ENCODE measurements at places on chromosomes 3 and 15.
A peak's percentile ranks its signal among the peaks of the same experiment; 100 is the strongest.

GRCh38 chr3:119862616-119863015 lies 80.7 kb downstream of the NR1I2 start:
- H3K27me3 ChIP-seq = no peaks in the 10 kb centered on the region
- peaks cover 11% of the 10 kb centered on the region for H3K36me3 ChIP-seq
- DNase-seq = no peak

- peaks cover 5% of the 10 kb centered on the region for H3K4me1 ChIP-seq
- no peaks in the 10 kb centered on the region for H3K27me3 ChIP-seq
- H3K4me3 ChIP-seq = no peak overlapping the region
- no peaks in the 10 kb centered on the region for H3K36me3 ChIP-seq
Measured at GRCh38 chr3:4837374-4837930, 141.8 kb upstream of the BHLHE40 start.

DNA sequence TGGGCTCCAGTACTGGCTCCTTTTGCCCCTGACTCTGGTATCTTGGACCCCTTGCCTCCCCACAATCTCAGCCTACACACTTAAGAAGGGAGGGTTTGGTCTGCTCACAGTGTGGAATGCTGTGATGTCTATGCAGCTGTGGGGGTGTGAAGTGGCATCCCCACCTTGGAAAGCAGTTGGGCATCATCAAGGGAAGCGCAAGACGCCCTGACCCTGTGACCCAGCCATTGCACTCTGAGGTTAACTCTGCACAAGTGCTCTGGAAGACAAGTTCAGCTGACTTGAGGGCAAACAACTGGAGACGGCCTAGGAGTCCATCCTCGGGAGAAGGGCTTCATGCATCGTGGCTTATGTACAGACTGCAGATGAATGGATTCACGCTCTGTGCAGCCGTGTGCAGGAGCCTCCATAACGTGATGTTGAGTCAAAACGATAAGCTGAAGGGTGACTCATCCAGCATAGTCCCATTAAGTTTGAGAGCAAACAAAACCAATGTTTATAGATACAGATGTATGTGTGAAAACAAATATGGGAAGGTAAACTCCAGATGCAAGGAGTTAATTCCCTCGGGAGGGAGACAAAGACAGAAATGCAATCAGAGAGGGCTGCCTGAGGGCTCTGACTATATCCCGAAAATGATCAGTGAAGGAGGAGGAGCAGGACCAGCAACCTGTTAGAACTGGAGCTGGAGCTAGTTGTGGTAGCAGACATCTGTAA lies 86.8 kb downstream of the LSM3 start:
- H3K27ac ChIP-seq = no peak overlapping the region
- DNase-seq = peak; percentile 77
- H3K4me3 ChIP-seq = no peak overlapping the region

- no peaks in the 10 kb centered on the region for H3K36me3 ChIP-seq
- H3K4me3 ChIP-seq = no peak overlapping the region
- DNase-seq = peak; percentile 43
- no peaks in the 10 kb centered on the region for H3K4me1 ChIP-seq
Measured at GRCh38 chr3:147200545-147200944, 205.8 kb downstream of the ZIC4 start.

- H3K27ac ChIP-seq = no peak overlapping the region
- peaks cover 8% of the 10 kb centered on the region for H3K4me1 ChIP-seq
- no peaks in the 10 kb centered on the region for H3K27me3 ChIP-seq
- peaks cover 1% of the 10 kb centered on the region for H3K36me3 ChIP-seq
Measured at GRCh38 chr3:51999846-52000245, 4.2 kb upstream of the RPL29 start.

- no peak overlapping the region for H3K4me3 ChIP-seq
- DNase-seq = no peak
- H3K27me3 ChIP-seq = no peaks in the 10 kb centered on the region
- H3K4me1 ChIP-seq = no peaks in the 10 kb centered on the region
- H3K36me3 ChIP-seq = peaks cover 12% of the 10 kb centered on the region
Measured at GRCh38 chr3:125309476-125309875, 65.6 kb downstream of the ZNF148 start.

GRCh38 chr3:72576563-72576962 lies 271.7 kb downstream of the SHQ1 start:
- H3K4me1 ChIP-seq = peaks cover 3% of the 10 kb centered on the region
- H3K36me3 ChIP-seq = no peaks in the 10 kb centered on the region
- no peak overlapping the region for H3K27ac ChIP-seq
- H3K4me3 ChIP-seq = no peak overlapping the region
- H3K27me3 ChIP-seq = peaks cover 6% of the 10 kb centered on the region

DNA sequence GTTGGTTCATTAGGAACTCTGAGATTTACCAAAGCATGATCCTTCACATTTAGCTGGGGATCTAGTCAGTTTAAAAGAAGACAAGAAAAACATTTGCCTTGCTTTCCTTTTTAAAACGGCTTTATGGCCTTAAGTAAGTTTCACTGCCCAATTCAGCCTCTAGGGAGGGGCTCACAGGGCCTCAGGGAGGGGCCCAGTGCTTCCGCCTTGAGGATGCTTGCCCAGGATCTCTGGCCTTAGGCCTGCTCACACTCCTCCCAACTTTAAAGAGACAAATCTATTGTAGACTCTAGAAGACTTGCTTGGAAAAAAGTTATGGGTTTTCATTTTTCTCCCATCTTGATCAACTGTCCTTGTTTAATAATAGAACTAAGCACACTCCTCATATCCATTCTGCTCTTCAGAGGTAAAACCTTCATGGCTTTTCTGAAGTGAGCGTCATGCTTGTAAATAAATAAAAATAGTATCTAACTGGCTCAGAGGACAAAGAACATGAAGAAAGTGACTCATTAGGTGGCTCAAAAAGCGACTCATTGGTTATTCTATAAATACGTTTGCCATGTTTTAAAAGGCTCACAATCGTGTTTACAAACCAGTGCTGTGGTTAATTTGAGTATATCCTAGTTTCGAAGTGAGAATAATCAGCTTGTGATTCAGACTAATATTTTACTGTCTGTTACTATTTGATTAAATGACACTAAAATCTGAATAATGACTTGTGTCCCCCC lies 13.7 kb downstream of the PDHB start:
- H3K27ac ChIP-seq = no peak overlapping the region
- H3K36me3 ChIP-seq = peaks cover 11% of the 10 kb centered on the region
- no peaks in the 10 kb centered on the region for H3K4me1 ChIP-seq
- no peak overlapping the region for H3K4me3 ChIP-seq
- no peaks in the 10 kb centered on the region for H3K27me3 ChIP-seq

GRCh38 chr3:55434789-55435188 lies 52.3 kb downstream of the WNT5A start:
- H3K4me3 ChIP-seq = no peak overlapping the region
- H3K27ac ChIP-seq = no peak overlapping the region
- H3K36me3 ChIP-seq = no peaks in the 10 kb centered on the region
- no peaks in the 10 kb centered on the region for H3K27me3 ChIP-seq
- H3K4me1 ChIP-seq = no peaks in the 10 kb centered on the region

GRCh38 chr3:116951610-116952009 lies 242.0 kb downstream of the TUSC7 start:
- no peak overlapping the region for H3K27ac ChIP-seq
- no peaks in the 10 kb centered on the region for H3K4me1 ChIP-seq
- H3K27me3 ChIP-seq = no peaks in the 10 kb centered on the region
- no peak for DNase-seq
- H3K4me3 ChIP-seq = no peak overlapping the region

DNA sequence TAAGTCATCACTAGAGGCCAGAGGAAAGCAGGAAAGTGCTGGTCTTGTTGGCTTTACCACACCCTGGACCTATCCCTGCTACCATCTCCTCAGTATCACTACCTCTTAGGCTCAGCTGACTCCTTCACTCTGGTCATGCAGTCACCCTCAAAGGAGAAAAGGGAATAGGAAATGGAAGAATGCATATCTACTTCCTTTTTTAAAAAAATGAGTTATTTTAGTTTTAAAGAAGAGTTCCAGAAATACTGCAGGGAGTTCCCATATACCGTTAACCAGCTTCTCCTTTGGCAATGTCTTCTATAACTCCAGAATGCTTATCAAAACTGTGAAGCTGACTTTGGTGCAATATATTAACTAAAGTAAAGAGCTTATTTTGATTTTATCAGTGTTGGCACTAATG lies 688.6 kb downstream of the DIPK2A start:
- H3K4me1 ChIP-seq = no peaks in the 10 kb centered on the region
- no peaks in the 10 kb centered on the region for H3K27me3 ChIP-seq
- H3K4me3 ChIP-seq = no peak overlapping the region
- no peak for DNase-seq

GRCh38 chr15:89155122-89155521 lies 66.3 kb downstream of the RLBP1 start:
- H3K4me1 ChIP-seq = no peaks in the 10 kb centered on the region
- DNase-seq = no peak
- H3K27me3 ChIP-seq = no peaks in the 10 kb centered on the region
- peaks cover 32% of the 10 kb centered on the region for H3K36me3 ChIP-seq
- no peak overlapping the region for H3K27ac ChIP-seq

DNA sequence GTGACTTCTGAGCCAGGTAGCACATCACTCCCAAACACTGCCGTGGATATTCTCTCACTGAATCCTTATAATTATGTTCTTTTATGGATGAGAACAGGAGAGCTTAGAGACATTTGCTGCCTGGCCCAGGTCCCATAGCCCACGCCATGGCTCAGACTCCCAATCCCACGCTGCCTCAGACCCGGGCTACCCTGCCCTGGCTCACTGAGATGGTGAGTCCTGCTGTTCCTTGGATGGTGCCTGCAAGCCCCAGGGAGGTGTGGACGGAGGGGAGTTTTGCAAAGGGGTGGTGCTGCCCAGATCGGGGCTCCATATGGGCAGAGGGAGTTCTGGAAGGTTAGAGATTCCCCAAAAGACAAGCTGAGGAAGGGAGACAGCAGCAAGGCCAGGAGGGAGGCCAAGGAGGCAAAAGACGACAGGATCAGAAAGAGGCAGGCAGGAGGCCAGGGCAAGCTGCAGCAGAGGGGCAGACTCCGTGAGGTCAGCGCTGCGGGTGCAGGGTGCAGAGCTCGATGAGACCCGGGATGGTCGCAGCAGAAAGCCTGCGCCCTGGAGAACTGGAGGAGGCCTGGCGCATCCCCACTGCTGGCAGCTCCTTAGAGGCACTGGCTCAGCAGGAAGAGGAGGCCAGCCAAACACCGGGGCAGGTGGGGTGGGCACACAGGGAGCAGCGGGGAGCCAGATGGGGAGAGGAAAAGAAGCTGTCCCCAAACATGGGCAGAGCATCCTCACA lies 95.7 kb upstream of the ALDH1A3 start:
- H3K4me1 ChIP-seq = no peaks in the 10 kb centered on the region
- no peaks in the 10 kb centered on the region for H3K36me3 ChIP-seq
- no peak for DNase-seq

Data from astrocyte (in vitro differentiated cells and primary cell).